ENCODE measurements at places on chromosomes 16 and 17.

GRCh38 chr17:12209632-12210191 is 189.0 kb downstream of the MAP2K4 start:
- DNase-seq, result no peak

DNA sequence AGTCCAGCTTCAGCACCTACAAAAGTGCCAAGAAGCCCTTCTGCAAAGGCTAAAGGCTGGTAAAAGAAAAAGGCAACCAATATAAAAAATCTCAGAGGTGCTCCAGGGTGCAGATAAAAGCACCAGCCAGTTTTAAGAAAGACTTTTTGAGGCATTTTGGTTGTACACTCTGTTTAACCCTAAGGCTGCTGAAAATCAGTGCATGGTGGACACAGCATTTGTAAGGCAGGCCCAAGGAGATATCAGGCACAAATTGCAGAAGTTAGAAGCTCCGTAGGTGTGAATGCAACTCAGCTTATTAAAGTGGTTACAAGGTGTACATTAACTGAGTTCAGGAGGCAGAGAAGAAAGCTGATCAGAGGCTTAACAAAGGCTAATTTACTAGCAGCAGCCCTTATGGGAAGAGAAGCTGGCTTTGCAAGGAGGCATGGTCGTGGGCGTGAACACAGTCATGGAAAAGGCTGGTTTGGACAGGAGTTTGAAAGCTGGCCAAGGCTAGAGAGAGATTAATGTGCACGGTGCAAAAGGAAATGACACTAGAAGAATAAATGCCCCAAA is 21.1 kb downstream of the ACSM1 start:
- no peak for DNase-seq

- no peak for DNase-seq
Measured at GRCh38 chr17:2391597-2392251, 9.1 kb downstream of the MNT start.

- DNase-seq, result no peak
Measured at GRCh38 chr17:68954146-68954896, 871 bp downstream of the ABCA8 start.

DNA sequence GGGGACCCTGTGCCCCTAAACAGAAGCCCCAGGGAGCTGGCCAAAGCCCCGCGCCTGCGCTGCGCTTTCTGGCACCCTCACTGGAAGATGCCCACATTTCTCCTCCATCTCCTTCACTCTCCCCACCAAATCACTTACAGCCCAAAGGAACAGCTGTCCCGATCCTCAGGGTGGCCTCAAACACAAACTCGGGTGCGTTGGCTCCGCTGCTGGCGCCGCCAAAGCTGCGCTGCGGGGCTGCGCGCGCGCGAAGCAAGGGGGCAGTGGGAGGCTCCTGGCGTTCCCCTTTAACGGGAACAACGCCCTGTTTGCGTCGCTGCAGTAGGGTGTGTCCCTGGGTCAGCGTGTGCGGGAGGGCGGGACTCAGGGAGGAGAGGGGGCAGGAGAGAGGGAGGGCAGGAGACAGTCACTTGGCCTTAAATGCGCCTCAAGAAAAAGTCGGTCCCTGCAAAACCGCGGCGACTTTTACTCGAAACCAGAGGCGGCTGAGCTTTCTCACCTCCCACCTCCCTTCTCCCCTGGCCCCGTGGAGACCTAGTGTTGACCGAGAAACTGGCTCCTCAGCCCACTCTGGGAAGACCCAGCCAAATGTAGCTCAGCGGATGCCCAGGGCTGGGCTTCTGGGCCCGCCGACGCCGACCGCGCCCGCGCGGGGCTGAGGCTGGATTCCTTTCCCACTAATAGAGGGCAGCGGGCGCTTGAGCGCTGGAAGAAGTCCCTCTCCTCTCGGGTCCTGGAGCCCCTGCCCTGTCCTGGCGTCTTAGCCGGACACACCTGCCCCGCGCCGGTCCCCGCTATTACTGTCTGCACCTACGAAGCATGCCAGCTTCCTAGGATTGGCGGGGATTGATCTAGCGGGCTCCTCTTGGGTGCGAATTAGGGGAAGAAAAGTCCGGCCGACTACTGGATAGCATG is 2.6 kb downstream of the PMP22 start:
- DNase-seq, result no peak
